ENCODE measurements at places on chromosomes 7 and 10. TPM values are rescaled to one million over a fixed set of nuclear protein-coding genes. Genes with fewer than 3 reads are reported as not detected.

CCDC3 gene
- total RNA-seq: 36.9 TPM

ZNF239 gene
- total RNA-seq: 1.8 TPM

OR2A12 gene
- not detected for total RNA-seq

CEP55 gene
- 2.2 TPM for total RNA-seq

ZNF804B gene
- total RNA-seq: not detected

ARHGAP22 gene
- 3.2 TPM for total RNA-seq
